Left lobe of liver (tissue), 2 donors: ENCODE measurements at places on chromosomes 16 and 17. TPM values are rescaled to one million over a fixed set of nuclear protein-coding genes. Genes with fewer than 3 reads are reported as not detected.
A peak's percentile ranks its signal among the peaks of the same experiment; 100 is the strongest.

DNA sequence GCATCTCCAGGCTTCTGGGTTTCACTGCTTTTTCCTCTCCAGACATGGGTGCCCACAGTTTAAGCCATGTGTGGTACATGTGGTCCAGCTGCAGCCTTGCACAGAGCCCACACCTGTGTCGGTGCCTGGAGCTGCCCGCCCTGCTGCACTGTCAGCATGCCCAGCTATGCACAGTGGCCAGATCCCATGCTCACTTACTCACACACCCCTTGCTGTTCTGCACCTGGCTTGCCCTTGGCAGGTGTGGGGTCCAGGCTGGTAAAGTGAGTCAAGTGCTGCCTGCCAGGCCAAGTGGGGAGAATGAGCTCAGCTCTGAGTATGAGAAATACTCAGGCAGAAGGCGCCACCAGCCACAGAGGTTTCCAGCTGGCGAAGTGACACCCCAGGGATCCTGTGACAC lies 739.9 kb downstream of the CDH11 start:
- no peak for DNase-seq

ESRP2 gene
- total RNA-seq: 78.9 TPM

DNA sequence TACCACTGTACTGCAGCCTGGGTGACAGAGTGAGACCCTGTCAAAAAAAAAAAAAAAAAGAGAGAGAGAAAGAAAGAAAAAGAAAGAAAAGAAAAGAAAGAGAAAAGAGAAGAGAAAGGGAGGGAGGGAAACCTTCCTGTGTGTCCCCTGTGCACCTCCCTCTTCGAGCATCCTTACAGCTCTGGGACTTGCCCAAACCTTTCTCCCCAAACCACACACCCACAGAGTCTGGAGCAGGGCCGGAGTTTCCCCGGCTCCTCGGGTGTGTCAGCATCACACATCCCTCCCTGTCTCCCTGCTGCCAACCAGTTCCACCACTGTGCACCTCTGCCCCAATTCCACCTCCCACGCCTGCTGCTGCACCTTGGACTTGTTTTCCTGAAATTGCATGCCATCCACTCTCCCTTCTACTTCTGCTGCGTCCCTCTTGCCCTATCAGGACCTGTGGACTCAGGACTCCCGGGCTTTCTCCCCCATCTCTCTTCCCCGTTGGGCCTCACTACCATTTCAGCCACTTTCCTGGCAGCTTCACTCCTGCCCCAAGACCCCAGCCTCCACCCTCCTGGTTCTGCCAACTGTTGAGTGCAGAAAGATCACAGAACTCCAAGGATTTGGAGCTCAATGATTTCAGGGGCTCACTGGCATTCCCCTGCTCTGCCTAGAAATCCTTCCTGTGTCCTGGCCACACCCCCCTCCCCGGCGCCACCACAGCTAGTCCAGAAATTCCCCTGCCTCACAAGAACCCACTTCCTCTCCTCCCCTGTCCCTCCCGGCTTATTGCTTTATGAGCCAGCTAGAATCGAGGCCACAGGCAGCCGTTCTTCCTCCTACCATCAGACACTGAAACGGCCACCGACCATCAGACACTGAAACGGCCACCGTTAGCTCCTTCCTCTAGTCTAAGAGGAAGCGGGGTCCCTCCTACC lies 3.7 kb upstream of the CDK3 start:
- DNase-seq: peak; percentile 89

CLDN9 gene
- total RNA-seq: 1.5 TPM

CMTM3 gene
- 2.0 TPM for total RNA-seq
